Left cardiac atrium (tissue), 4 donors: ENCODE measurements at places on chromosomes 5 and 9. TPM values are rescaled to one million over a fixed set of nuclear protein-coding genes. Genes with fewer than 3 reads are reported as not detected.

- DNase-seq = no peak
These were observed 52.5 kb upstream of the NCS1 start for GRCh38 chr9:130119519-130120298.

DNA sequence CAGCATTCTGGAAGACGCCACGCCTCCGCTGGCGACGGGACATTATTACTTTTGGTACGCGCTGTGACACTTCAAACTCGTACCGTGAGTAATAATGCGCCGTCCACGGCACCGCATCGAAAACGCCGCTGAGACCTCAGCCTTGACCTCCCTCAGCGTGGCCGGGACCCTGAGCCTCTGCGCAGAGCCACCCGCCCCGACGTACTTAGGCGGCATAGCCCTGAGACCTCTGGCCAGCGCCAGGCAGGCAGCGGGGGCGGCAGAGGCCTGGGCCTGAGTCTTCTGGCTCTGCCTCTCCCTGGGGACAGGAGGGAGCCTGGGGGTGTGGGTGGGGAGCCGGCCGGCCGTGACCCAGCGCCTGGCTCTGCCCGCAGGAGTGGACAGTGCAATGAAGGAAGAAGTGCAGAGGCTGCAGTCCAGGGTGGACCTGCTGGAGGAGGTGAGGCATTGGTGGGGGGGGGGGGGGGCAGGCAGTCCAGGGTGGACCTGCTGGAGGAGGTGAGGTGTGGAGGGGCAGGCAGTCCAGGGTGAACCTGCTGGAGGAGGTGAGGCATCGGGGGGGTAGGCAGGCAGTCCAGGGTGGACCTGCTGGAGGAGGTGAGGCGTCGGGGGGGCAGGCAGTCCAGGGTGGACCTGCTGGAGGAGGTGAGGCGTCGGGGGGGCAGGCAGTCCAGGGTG is 8.0 kb downstream of the EGFL7 start:
- no peak for DNase-seq

GRCh38 chr9:32304495-32304894 is 79.9 kb upstream of the ACO1 start:
- DNase-seq = no peak

The LHX3 gene
- not detected for total RNA-seq

- no peak for DNase-seq
These were observed 676.1 kb upstream of the C9orf72 start for GRCh38 chr9:28249424-28249823.

GRCh38 chr9:97919217-97919813 is 3.0 kb downstream of the TRMO start:
- no peak for DNase-seq

The SNCAIP gene
- total RNA-seq = 3.2 TPM

GRCh38 chr5:130532786-130533185 is 628.5 kb downstream of the CHSY3 start:
- DNase-seq = no peak

DNA sequence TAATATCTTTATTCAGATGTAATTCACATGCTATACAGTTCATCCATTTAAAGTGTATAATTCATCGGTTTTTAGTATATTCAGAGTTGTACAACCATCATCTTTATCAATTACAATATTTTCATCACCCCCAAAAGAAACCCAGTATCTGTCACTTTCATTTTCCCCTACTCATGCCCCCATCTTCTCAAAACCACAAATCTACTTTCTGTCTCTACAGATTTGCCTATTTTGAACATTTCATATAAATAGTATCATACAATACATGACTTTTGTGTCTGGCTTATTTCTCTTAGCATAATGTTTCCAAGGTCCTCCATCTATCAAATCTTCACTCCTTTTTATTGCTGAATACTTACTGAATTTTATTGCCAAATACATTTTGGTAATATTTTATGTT is 305.1 kb upstream of the SGCD start:
- DNase-seq = no peak

- no peak for DNase-seq
These were observed 6.0 kb downstream of the NR3C1 start for GRCh38 chr5:143397302-143398052.

The PAPPA gene
- 9.8 TPM for total RNA-seq

DNA sequence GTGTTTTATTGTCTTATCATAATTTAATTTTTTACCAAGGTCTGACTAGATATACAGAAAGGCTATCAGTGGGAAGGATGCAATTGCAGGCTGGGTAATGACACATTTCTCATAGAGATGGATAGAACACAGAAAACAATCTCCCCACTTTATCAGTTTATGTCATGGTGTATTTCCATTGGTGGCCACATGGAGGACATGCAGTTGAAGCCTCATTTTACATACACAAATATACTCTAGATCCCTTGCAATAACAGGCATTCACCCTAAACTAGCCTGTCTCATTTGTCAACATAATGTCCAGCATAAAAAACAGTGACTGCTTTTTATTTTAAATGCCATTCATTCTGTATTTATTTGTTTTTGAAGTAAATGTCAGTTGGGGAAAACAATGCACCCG is 526.3 kb downstream of the GABRG2 start:
- DNase-seq = no peak

- no peak for DNase-seq
These were observed 263.2 kb downstream of the PJA2 start for GRCh38 chr5:109146591-109146990.

The STPG3 gene
- 0.59 TPM for total RNA-seq

DNA sequence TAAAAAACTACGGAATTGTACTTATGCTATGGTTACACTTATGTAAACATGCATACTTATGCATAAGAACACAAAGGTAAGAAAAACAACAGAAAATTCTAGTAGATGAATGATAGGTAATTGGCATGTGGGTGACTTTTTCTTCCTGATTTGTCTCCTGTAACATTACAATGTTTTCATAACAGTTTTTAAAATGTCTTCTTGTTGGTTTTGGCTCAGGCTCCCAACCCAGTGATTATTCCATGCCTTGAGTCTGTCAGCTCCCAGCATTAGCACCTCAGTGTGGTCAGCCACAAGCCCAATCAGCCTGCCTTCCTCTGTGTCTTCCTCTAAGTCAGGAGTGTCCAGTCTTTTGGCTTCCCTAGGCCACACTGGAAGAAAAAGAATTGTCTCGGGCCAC is 7.9 kb upstream of the FOXE1 start:
- no peak for DNase-seq

The NEURL1B gene
- 33.6 TPM for total RNA-seq

GRCh38 chr5:114097570-114097969 is 264.3 kb upstream of the KCNN2 start:
- DNase-seq = no peak

The GRM6 gene
- not detected for total RNA-seq

GRCh38 chr5:13695076-13695712 is 249.3 kb downstream of the DNAH5 start:
- no peak for DNase-seq

The ADAMTS16 gene
- not detected for total RNA-seq

DNA sequence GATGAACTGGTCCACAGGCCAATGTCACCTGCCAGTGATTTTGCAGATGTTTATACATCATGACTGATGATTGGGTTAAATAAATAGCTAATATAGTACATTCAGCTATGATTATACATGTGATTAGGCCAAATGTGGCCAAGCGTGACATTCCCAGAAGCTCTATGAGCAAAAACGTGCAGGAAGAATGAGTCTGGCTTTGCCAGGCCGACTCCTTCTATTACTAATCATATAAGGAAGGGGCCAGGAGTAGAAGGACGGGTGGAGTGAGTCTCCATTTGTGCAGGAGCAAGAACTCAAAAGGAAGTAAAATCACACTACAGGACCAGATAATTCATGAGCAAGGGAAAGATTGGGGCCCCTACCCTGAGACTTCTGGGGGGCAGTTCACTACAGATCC is 178.2 kb downstream of the ROR2 start:
- no peak for DNase-seq

The BTNL8 gene
- total RNA-seq = 0.21 TPM

- no peak for DNase-seq
These were observed 833 bp downstream of the C5orf24 start for GRCh38 chr5:134846641-134846960.

The CTSL gene
- 162 TPM for total RNA-seq

The CAMK4 gene
- 0.53 TPM for total RNA-seq

DNA sequence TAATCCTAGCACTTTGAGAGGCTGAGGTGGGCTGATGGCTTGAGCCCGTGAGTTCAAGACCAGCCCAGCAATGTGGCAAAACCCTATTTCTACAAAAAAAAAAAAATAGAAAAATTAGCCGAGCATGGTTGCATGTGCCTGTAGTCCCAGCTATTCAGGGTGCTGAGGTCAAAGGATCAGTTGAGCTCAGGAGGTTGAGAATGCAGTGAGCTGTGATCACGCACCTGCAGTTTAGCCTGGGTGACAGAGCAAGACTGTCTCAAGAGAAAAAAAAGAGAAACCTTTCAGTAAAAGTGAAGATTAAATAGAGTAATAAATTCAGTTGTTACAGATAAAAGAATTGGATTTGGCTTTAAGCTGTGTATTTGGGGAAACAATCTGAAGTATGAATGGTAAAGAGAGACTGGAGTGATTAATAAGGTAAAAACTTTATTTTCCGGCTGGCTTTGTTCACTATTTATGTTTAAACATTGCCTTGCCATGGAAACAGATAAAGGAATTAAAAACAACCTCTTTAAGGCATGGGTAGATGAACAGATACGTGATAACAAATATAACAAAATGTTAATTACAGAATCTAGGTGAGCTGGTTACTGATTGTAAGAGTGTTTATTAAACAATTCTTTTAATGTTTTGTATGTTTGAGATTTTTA is 56.0 kb upstream of the PCAT7 start:
- no peak for DNase-seq

The IL17B gene
- 0.89 TPM for total RNA-seq

The SLC6A18 gene
- total RNA-seq = not detected

The HTR4 gene
- total RNA-seq = 8.8 TPM

The MPDZ gene
- total RNA-seq = 63.1 TPM

The PALM2AKAP2 gene
- total RNA-seq = 97.6 TPM

- DNase-seq = peak; percentile 41
These were observed 66.4 kb upstream of the FER start for GRCh38 chr5:108681079-108681921.

DNA sequence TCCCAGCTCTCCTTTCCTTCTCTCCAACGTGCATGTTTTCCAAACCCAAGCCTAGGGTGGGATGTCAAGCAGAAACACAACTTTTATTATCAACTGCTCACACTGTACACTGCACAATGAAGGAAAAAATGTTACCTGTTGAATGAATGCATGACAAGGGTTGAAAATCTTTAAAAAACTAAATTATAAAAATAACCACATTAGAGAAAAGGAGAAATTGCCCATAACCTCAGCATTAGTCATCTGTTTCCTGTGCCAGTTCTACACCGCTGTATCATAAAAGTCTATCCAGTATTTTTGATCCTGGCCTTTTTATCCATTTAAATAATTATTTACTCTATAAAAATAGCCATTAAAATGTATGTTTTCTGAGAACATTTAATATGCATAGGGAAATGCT is 101.1 kb downstream of the APBA1 start:
- no peak for DNase-seq

The GADD45G gene
- 128 TPM for total RNA-seq

The ST8SIA4 gene
- total RNA-seq = 8.1 TPM

DNA sequence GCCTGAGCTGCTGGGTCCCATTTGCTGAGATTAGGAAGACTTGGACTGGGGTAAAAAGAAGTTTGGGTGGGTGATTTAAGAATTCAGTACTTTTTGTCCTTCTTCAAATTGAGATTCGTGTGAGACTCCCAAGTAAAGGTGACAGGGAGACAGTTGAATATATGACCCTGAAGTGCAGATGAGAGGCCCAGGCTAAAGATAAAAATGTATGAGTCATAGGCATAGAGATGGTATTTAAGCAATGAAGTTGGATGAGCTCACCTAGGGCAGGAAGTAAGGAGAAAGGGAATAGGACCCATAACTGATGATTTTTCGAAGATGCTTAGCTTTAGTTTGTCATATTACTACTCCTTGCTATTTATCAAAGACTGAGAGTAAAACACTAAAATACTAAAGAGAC is 255.9 kb upstream of the ADRA1B start:
- no peak for DNase-seq
